ENCODE measurements at places on chromosomes 12 and 14.

GRCh38 chr12:32509328-32510091, 110.2 kb downstream of the FGD4 start:
- no peak for DNase-seq

DNA sequence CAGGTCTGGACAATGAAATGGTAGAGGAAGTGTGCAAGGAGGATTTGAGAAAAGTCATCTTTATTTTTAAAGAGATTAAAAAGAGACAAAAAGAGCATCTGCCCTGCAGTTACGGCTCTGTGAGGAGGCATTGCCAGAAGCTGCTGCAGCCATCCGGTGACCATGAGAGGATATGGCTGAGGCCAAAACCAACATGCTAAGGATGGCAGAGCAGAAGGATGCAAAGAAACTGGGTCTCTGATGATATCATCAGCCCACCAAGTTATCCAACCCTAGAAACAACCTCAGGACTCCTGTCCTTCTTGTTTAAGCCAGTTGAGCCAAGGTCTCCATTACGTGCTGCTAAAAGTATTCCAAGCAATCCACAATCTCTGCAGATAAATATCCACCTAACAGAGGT, 48.0 kb upstream of the CCND2 start:
- DNase-seq: no peak

GRCh38 chr12:124322271-124322998, 27.5 kb downstream of the RFLNA start:
- no peak for DNase-seq

DNA sequence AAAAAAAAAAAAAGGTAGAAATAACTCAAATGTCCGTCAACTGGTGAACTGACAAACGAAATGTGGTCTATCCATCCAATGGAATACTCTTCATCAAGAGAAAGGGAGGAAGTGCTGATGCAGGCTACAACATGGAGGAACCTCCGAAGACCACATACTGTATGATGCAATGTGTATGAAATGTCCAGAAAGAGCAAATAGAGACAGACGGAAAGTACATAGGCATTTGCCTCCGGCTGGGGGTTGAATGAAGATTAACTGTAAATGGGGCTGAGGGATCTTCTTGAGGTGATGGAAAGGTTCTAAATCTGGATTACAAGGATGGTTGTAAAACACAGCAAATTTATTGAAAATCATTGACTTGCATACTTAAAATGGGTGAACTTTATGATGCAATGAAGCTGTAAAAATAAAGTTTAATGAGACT, 35.4 kb downstream of the DLK1 start:
- no peak for DNase-seq

DNA sequence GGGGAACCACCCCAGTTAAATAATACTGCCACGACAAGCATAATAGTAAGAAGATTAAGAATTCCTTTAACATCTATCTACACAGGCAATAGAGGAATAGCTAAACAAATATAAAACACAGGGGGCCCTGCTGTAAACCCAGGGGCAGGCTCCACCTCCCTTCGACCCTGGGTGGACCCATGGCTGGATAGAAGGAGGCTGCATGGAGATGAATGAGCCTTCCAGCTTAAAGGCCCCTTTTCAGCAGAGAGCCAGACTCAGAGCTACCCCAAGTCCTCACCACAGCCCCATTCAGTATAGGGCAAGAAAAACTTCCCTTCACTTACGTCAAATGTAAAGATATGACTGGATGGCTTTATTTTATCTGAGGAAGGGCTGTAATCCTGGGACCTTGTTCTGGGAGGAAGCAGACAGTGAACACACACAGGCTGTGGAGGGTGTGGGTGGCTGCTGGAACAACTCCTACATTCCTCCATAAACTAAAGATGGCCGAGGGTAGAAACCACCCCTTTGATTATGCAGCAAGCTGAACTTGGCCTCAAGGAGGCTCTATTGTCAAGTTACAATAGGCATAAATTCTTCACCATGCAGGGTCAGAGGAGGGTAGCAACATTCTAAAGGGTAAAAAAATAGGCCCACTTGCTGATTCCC, 30.4 kb downstream of the NUAK1 start:
- DNase-seq: no peak

DNA sequence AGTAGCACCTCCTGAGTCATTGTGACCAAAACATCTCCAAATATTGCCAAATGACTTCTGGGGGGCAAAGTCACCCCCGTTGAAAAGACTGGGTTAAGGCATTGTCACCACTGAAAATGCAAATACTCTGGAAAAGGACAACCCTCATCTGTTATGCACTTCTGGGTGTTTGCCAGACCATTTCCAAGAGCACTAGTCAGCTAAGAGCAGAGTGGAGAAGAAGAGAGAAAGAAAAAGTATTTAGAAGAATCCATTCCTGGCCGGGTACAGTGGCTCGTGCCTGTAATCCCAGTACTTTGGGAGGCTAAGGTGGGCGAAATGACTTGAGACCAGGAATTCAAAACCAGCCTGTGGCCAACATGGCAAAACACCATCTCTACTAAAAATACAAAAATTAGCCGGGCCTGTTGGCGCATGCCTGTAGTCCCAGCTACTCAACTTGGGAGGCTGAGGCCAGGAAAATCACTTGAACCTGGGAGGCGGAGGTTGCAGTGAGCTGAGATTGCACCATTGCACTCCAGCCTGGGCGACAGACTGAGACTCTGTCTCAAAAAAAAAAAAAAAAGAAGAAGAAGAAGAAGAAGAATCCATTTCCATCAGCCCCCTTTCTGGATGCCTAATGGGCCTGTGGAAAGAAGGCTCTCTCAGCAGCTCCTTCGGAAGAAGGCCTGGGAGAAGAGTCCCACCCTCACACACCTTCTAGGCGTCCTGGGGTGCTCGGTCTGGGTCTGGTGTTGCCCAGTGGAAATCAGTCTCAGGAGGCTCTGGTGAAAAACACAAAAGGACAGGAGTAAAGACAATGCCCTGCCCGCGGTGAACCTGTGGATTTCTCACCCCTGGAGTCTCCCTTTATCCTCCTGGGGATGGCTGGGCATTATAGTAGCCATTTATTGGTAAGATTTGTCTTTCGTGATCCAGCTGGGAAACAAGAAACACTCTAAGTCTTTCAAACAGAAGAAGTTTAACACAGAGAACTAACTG, 3.5 kb upstream of the LTBR start:
- DNase-seq: no peak

- DNase-seq: no peak
Measured at GRCh38 chr12:40820794-40821484, 128.7 kb downstream of the CNTN1 start.

DNA sequence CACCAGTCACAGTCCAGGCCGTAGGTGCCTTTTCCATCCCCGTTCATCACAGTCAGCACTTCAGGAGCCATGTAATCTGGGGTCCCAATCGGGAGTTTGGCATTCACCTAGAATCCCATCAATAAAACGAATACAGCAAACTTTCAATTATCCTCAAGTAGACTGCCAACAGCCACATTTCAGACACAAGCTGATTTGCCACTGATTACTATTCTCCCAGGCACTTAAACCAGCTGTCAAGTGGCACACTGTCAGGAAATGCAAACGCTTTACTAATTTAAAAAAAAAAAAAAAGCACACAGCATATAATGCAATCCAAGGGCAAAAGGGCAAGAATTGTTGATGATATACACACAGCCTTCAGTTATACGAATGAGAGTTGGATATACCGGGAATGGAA, 51.9 kb downstream of the CIT start:
- DNase-seq: no peak

DNA sequence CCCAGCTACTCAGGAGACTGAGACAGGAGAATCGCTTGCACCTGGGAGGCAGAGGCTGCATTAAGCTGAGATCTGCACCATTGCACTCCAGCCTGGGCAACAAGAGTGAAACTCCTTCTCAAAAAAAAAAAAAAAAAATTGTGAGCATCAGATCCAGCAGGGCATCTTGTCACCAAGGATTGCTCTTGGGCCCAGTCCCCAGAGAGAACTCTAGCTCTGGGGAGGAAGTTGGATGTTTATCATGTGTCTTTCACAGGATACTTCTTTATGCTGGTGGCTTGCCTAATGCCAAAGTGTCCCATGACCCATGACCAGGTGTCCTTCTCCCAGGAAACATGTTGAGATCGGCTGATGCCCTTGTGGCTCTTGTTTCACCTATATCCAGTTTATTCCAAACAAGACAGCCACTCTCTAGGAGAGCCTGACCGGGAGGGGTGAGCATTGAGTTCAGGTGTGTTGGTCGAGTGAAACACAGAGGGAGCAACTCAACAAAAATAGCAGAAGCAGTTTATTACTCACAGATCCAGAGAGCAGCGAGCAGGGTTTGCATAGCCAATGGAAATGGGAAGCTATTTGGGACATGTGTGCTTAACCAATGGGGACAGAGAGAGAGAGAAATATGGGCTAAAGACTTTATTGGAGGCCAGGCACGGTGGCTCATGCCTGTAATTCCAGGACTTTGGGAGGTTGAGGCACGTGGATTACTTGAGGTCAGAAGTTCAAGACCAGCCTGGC, 6.6 kb upstream of the TCHP start:
- DNase-seq: no peak

GRCh38 chr12:22480016-22480415, 64.3 kb downstream of the C2CD5 start:
- DNase-seq: no peak

GRCh38 chr14:49975276-49975675, 82.4 kb downstream of the ARF6 start:
- no peak for DNase-seq

DNA sequence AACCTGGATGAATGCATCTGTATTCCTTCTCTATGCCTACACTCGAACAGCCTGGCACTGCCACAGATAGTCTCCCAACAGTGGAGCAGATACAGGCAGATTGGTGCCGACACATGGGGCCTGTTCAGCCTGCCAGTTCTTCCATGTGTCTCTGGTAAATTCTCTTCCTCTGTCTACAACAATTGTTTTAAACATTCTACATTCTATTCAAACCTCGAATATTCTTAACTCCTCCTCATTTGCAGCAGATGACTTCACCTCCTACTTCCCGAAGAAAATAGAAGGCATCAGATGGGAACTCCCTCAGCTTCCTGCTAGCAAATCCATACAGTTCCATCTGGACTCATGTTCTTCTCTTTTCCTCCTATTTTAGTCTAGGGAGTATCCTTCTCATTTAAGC, 43.1 kb upstream of the OTOGL start:
- no peak for DNase-seq

DNA sequence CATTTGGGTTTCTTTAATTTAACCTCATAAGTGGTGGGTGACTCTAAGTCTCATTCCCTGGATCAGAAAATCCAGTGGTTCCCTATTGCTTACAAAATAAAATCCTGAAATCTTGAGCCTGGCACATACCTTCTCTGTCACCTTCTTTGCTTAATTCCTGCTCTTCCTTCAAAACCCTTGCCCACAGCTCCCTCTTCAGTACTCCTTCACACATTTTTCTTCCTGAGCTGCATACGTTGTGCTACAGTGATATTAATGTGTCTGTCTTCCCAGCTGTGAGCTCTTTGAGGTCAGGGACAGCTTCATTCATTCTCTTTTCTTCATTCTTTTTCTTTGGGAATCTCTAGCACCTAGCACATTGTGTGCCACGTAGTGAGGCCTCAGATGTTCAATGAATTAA, 9.5 kb downstream of the TSPAN11 start:
- no peak for DNase-seq

DNA sequence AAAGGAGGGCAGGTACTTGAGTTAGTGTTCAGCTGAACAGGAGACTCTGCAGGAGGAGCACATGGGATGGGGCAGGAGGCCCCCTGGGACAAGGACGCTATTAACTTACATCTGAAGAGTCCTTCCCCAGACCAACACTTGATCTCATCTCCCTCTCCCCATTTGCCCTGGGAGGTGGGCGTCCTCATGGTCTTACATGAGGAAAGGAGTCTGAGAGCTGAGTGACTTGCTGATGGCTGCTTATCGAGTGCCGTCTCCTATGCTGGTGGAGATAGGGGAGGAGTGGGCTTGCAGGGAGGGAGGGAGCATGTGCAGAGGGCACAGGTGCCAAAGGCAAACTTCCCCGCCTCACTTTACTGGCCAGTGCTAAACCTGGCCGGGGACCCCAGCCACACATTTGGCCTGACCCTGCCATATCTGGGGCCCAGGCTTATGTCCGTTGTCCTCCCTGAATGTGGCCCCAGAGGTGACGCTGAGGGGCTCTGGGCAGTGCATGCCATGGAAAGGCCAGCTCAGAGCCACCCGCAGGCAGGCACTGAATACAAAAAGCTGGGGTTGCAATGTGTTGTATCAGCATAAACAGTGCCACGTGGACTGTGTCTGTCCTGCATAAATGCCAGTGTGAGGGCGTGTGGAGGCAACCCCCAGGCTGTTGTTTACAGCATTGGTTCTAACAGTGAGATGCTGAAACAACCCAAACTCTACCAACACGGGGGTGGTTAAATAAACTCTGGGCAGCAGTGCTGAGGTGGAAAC, 29.4 kb downstream of the FAIM2 start:
- no peak for DNase-seq

DNA sequence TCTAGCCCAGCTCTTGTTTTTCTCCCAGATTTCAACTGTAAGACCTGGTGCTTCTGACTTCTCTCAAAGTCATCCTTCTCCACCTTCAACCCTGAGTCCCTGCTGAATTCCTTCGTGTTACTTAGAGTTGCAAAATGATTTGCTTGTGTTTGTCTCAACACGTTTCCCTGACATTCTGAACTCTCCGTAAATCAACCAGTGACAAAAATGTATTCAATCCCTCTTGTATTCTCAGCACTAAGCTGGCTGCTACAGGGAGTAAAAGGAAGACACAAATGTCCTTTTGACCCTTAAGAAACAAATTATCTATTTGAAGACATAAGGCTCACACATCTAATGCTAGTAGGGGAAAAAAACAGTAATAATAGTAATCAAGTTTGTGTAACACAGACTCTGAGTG, 514.0 kb upstream of the TMPO start:
- no peak for DNase-seq

DNA sequence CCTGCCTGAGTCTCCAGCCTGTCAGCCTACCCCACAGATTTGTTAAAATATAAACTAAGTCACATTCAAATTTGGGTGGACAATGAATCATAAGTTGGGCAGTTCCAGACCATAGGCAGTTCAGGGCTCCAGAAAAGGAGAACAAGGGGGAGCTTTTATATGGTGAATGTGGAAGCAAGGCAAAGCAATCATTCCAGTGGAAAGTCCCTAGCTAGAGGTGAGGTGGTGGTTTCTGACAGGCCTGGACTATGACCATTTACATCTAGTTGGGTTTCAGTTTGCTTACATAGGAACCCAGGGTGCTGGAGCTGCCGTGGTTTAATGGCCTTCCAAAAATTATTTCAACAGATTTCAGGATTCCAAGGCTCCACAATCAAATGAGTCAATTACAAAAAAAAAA, 207.3 kb downstream of the AEBP2 start:
- no peak for DNase-seq

- DNase-seq: no peak
Measured at GRCh38 chr14:21543521-21543960, 17.4 kb upstream of the SALL2 start.

Data from SIG-M5 (cell line).